Type B pancreatic cell (in vitro differentiated cells): ENCODE measurements at places on chromosomes 7 and 10. TPM values are rescaled to one million over a fixed set of nuclear protein-coding genes. Genes with fewer than 3 reads are reported as not detected.

GHRHR gene
- total RNA-seq: not detected in 2 replicates

TAS2R41 gene
- not detected in 2 replicates for total RNA-seq

CRYGN gene
- total RNA-seq: 0.67 and 1.3 TPM in 2 replicates

GRCh38 chr7:128858380-128859231, 4.0 kb upstream of the ATP6V1F start:
- H3K27ac ChIP-seq: no peak overlapping the region
- H3K4me3 ChIP-seq: no peak overlapping the region

- DNase-seq: no peak
- H3K4me1 ChIP-seq: peaks cover 81% of the 10 kb centered on the region
- peaks cover 12% of the 10 kb centered on the region for H3K36me3 ChIP-seq
- peak overlapping the region; percentile 51 for H3K27ac ChIP-seq
- no peak overlapping the region for H3K4me3 ChIP-seq
Observed at GRCh38 chr7:55555160-55555559, 17.1 kb downstream of the VOPP1 start.

DNA sequence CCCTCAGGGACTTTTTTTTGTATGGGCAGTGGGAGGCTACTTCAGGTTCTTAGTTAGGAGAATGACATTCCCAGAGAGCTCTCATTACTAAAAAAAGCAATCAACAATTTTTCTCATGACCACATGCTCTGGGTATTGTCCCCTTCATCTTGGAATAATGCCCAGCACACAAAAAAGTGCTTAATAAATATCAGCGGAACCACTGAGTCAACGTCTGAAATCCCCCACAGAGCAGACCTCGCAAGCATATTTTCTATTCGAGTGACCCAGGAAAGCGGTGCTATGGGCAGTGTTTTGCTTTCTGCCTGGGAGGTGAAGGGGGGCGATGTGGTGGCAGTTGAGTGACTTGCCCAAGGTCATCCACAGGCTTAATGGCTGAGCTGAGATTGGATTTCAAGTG, 493.4 kb upstream of the ZMIZ1 start:
- H3K36me3 ChIP-seq: no peaks in the 10 kb centered on the region
- no peak overlapping the region for H3K27ac ChIP-seq
- peaks cover 35% of the 10 kb centered on the region for H3K4me1 ChIP-seq
- no peak overlapping the region for H3K4me3 ChIP-seq
- no peak for DNase-seq

KNDC1 gene
- 2.7 and 6.4 TPM in 2 replicates for total RNA-seq

COL28A1 gene
- total RNA-seq: 0.76 and 3.3 TPM in 2 replicates

- DNase-seq: no peak
- peaks cover 21% of the 10 kb centered on the region for H3K36me3 ChIP-seq
- no peak overlapping the region for H3K4me3 ChIP-seq
- H3K4me1 ChIP-seq: peaks cover 33% of the 10 kb centered on the region
Observed at GRCh38 chr10:121772406-121772805, 155.4 kb downstream of the ATE1 start.

DNA sequence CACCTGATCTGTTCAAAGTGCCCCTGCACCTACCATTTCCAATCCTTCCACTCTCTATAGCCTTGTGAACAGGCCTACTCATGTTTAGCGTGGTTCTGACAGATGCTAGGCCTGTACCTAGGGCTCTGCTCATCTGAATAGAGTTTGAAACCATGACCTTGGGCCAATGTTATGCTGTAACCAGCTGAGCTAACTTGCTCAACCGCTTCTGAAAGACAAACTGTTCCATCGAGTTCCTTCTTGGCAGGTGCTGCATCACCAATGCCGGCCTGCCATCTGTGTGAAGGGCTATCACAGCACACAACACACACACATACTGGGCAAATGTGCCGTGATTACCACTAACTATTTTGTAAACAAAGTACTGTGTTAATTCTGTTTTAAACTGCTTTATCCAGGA, 419.0 kb upstream of the GALNT17 start:
- H3K27me3 ChIP-seq: no peaks in the 10 kb centered on the region
- peaks cover 30% of the 10 kb centered on the region for H3K4me1 ChIP-seq
- H3K27ac ChIP-seq: peak overlapping the region; percentile 54

TRIM50 gene
- total RNA-seq: 0.76 and 4.6 TPM in 2 replicates

- peaks cover 9% of the 10 kb centered on the region for H3K27me3 ChIP-seq
- DNase-seq: no peak
- H3K4me3 ChIP-seq: no peak overlapping the region
- peaks cover 16% of the 10 kb centered on the region for H3K4me1 ChIP-seq
- H3K27ac ChIP-seq: no peak overlapping the region
Observed at GRCh38 chr7:107049480-107049879, 5.0 kb downstream of the PRKAR2B start.

CHST3 gene
- total RNA-seq: 11.8 and 21.7 TPM in 2 replicates

DNA sequence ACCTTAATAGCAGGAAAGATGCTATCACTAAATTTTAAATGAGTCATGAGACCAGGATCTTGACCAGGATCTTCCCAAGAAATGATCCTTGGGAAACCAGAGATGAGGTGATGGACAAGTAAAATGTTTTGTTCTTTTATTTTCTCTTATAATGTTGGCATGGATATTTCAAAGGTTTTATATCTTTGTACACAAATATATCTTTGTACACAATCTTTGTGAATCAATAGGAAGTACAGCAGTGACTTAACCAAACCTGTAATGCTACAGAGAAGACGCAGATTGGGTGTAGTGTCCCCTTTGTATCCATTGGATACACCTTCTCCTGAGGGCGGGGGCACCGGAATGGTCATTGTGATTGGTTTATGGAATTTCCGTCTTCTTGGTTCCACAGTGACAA, 180.1 kb upstream of the CCDC6 start:
- no peak overlapping the region for H3K27ac ChIP-seq
- H3K36me3 ChIP-seq: peaks cover 30% of the 10 kb centered on the region
- no peak overlapping the region for H3K4me3 ChIP-seq
- no peaks in the 10 kb centered on the region for H3K4me1 ChIP-seq

- H3K27ac ChIP-seq: no peak overlapping the region
- no peak for DNase-seq
- no peaks in the 10 kb centered on the region for H3K36me3 ChIP-seq
- peaks cover 31% of the 10 kb centered on the region for H3K4me1 ChIP-seq
Observed at GRCh38 chr7:134686786-134687185, 40.1 kb downstream of the BPGM start.

DNA sequence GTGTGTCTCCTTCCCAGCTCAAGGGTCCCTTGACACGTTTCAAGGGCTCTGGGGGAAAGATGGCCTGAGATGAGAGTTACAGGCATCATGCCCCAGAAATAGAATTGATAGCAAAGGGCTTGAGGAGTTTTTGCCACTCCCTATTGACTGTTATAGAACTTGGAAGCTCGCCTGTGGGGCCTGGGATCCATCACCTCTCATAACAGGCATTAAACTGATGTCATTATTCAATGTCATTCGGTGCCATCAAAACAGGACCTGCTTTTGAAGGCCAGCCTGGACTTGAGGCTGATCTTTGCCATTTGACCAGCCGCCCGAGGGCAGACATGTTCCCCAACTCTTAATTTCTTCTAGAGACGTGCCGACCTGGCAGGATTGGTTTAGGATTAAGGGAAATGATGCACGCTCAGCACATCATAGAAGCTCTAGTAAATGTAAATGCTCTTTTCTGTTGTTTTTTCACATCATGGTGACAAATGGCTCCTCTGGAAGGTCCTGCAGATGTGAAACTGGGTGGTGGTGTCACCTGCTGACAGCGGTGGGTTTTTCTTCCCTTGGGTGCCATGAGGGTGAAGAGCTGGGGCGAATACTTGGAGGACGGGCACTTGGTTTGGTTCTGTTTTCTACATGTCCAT, 16.7 kb upstream of the KLF6 start:
- no peak for DNase-seq
- no peak overlapping the region for H3K27ac ChIP-seq
- no peak overlapping the region for H3K4me3 ChIP-seq
- peaks cover 30% of the 10 kb centered on the region for H3K4me1 ChIP-seq
